ENCODE measurements at places on chromosomes 12 and 14.

DNA sequence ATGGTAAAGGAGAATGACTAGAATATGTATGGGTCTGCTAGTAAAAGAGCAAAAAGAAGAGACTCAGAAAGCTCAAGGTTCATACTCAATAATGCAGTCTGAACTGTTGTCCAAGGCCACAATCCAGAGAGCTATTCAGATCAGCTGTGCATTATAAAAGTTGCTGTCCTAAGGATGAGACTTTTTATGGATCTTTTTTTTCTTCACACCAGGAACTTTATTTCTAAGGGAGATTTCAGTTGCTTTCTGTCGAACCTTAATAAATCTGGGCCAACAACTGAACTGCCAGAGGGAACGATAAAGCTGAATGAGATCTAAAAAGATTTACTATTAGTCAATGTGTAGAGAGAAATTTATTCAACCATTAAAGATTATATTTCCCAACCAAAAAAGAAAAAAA lies 948.3 kb upstream of the NOVA1 start:
- DNase-seq, result no peak

GRCh38 chr12:50686976-50687375 lies 76.9 kb upstream of the ATF1 start:
- DNase-seq, result no peak

GRCh38 chr14:92074555-92074954 lies 31.8 kb downstream of the ATXN3 start:
- DNase-seq, result no peak

DNA sequence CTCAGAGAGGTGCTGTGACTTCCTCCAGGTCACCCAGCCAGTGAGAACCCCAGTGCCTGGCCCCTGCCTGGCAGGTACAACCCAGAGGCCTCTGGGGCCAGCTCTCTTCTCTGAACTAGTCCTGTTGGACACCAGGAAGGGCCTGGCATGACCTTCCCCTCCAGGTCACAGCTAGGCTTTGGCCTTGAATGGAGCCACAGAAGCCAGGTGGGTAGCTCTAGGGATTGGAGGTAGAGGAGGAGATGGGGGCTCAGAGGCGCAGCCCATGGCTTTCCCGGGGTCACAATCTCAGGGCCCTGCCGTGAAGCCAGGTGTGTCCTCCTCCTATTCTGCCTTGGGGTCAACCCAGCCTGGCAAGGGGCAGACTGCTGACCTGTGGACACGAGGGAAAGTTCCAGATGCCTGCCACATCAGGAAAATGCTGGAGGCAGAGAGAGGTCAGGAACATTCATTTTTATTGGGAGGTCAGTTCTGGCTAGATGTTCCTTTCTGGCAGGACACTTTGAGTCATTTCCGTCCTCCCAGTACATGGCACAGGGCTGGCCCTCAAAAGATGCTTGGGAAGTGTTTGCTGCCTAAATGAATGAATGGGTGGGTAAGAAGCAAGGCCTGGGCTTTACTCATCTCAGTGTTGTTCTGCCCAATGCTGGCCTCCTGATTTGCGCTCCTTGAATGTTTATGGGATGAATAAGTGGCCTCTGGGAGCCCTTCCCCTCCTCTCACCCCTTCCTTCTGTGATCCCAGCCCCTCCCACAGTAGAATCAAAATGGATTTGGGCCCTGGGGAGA lies 25.4 kb downstream of the FAM222A start:
- DNase-seq, result no peak

- no peak for DNase-seq
Measured at GRCh38 chr12:123580772-123581171, 3.6 kb upstream of the TMED2 start.

DNA sequence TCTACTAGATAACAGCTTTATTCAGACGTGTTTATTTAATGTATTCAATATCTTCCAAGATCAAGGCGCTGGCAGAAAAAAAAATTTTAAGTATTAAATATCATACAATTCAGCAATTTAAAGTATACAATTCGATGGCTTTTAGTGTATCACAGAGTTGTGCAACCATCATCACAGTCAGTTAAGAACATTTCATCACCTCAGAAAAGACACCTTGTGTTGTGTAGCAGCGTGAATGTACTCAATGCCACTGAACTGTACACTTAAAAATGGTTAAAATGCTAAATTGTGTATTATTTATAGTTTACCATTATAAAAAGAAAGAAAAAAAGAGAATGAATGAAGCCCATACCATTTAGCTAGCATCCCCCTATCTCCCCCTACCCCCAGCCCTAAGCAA lies 96.4 kb downstream of the RIN3 start:
- DNase-seq, result no peak

GRCh38 chr12:42104087-42104486 lies 40.6 kb downstream of the GXYLT1 start:
- DNase-seq, result no peak

GRCh38 chr12:7832059-7832696 lies 40.5 kb downstream of the SLC2A14 start:
- peak; percentile 40 for DNase-seq

DNA sequence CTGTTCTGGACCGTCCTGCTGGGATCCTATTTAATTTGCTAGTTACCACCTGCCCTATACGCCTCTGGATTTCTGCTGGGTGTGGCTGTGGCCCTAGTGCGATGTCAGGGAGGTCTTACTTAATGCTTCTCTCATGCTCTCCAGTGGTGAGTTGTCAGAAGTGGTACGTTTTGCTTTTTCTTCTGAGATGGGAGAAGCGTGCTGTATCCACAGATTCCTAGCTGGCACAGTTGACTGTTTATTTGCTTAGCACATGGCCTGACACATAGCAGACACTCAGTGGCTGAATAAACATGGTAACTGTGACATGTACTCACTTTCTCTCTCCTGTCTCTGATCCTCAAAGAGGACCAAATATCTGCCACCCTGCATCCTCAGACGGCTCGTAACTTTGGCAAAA lies 107.3 kb downstream of the CACNA1C start:
- no peak for DNase-seq

GRCh38 chr12:12171991-12172511 lies 94.8 kb downstream of the LRP6 start:
- no peak for DNase-seq

- no peak for DNase-seq
Measured at GRCh38 chr14:74221741-74222140, 17.5 kb upstream of the VSX2 start.

DNA sequence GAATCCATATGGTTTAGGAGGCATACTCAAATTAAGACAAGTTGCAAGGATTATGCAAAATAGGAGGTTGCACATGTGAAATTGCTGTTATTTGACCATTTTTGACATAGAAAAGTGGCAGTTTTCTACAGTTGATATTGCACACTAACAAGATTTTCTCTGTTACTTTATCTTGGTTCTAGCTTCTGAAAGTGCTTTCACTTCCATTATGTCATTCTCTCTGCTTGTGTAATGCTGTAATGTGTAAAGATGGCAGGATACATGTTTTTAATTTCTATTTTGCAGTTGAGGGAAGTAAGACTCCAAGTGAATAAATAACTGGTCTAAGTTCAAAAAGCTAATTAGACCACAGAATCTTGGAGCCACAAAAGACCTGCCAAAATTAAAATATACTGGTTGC lies 60.6 kb downstream of the MYRFL start:
- DNase-seq, result no peak

GRCh38 chr12:30835216-30835615 lies 80.5 kb upstream of the CAPRIN2 start:
- DNase-seq, result no peak

GRCh38 chr12:1691123-1692007 lies 495 bp downstream of the ADIPOR2 start:
- peak; percentile 46 for DNase-seq

GRCh38 chr12:112809684-112810083 lies 18.1 kb downstream of the RPH3A start:
- DNase-seq, result no peak

- DNase-seq, result no peak
Measured at GRCh38 chr12:113875691-113876090, 90.4 kb downstream of the RBM19 start.

- DNase-seq, result no peak
Measured at GRCh38 chr14:61438497-61438859, 117.1 kb downstream of the PRKCH start.

DNA sequence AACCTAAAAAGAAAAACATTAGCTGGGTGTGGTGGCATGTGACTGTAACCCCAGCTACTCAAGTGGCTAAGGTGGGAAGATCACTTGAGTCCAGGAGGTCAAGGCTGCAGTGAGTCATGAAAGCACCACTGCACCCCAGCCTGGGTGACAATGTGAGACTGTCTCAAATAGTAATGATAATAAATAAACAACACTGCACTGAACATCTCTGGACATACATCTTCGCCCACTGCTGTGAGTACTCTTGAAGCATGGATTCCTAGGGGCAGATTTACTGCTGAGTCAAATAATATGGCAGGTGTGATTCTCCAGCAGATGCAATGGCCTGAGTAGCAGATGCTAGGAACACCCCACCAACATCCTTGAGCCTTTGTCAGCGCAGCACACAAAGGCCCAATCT lies 23.6 kb downstream of the ABCB9 start:
- DNase-seq, result no peak

DNA sequence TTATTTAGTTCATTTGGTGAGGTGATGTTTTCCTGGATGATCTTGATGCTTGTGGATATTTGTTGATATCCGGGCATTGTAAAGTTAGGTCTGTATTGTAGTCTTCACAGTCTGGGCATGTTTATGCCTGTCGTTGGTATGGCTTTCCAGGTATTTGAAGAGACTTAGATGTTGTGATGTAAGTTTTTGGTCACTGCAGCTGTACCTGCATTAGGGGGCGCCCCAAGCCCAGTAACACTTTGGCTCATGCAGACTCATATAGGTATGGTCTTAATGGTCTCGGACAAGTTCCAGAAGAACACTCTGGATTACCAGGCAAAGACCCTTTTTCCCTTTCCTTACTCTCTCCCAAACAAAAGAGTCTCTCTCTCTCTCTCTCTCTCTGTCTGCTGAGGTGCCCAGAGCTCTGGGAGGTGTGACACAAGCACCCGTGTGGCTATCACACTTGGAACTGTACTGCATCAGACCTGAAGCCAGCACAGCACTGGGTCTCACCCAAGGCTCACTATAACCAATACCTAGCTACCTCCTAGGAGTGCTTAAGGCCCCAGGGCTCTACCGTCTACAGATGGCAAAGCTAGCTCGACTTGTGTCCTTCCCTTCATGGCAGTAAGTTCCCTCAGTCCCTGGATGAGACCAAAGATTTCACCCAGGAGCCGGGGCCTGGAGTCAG lies 425.8 kb upstream of the ATXN7L3B start:
- DNase-seq, result peak; percentile 66

- DNase-seq, result no peak
Measured at GRCh38 chr12:68932128-68932960, 627 bp downstream of the CPM start.

- no peak for DNase-seq
Measured at GRCh38 chr14:35384455-35385041, 20.0 kb downstream of the NFKBIA start.

GRCh38 chr12:5578775-5579174 lies 146.9 kb downstream of the NTF3 start:
- no peak for DNase-seq

- no peak for DNase-seq
Measured at GRCh38 chr12:128940090-128940888, 87.0 kb downstream of the GLT1D1 start.

DNA sequence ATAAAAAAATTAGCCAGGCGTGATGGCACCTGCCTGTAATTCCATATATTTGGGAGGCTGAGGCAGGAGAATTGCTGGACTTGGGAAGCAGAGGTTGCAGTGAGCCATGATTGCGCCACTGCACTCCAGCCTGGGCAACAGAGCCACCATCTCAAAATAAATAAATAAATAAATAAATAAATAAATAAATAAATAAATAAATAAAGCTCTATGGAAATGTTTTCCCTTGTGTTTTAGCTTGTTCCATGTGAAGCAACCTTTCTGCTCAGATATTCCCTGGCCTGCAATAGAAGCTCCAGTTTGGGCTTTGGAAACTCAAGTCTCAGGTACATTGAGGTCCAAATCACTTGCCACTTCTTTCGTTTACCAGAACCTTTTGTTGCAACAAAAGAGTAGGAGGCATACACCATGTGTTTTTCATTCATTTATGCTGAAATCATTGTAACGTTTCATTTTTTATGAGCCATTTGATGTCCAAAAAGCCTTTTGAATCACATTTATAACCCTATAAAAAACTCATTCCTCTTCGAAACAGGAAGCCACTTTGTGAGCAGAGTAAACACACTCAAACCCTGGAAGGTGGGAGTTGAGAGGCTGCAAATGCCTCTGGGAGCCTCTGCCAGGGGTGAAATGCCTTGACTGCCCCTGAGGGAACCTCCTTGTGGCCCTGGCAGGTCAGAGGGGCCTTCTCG lies 376.6 kb upstream of the TBX3 start:
- DNase-seq, result no peak

- no peak for DNase-seq
Measured at GRCh38 chr14:26289891-26290486, 307.8 kb downstream of the NOVA1 start.

Data from endothelial cell (in vitro differentiated cells).